Fibroblast of skin of right quadriceps (primary cell): ENCODE measurements at places on chromosomes 4 and X.
A peak's percentile ranks its signal among the peaks of the same experiment; 100 is the strongest.

GRCh38 chr4:182825003-182825402, 92.2 kb downstream of the DCTD start:
- DNase-seq: no peak

GRCh38 chr4:2068198-2068470, 9.0 kb downstream of the NAT8L start:
- no peak for DNase-seq

DNA sequence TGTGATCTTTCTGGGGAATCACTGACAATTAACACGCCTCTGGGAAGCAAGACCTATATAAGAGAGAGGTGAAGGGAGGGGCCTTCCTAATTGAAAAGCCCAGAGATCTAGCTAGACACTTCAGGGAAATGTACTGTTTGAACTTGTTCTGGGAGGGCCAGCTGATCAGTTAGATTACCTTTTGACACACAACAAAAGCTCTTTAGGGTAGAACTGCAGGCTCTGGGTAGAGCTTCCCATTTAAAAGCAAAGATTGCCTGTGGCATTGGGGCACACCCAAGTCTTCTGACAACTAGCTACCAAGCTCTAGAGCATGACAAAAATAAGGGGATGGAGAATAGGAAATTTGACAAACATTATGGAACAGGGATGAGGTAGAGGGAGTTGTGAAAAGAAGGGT, 26.3 kb downstream of the AREG start:
- no peak for DNase-seq

GRCh38 chrX:12118134-12118533, 20.1 kb upstream of the FRMPD4 start:
- peak; percentile 3 for DNase-seq

- peak; percentile 28 for DNase-seq
These were observed 40.5 kb upstream of the OGT start for GRCh38 chrX:71492231-71493065.

DNA sequence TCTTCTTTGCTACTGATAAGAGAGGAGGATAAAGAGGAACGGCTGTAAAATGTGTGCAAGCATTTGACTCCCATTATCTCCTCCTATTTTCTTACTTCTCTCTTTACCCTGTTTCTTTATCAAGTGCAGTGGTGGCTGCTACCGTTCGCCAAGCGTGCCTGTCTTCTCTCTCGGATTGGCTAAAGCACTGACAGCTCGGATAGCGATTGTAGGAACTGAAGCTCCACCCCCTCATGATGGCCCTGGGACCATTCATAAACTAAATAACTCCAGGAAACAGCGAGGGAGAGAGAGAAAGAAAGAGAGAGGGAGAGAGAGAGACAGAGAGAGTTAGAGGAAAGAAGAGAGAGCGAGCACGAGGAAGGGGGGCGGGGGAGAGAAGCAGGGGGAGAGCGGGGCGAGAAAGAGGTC, 305 bp upstream of the MAB21L2 start:
- peak; percentile 72 for DNase-seq

GRCh38 chr4:185463541-185463940, 8.0 kb downstream of the CCDC110 start:
- DNase-seq: no peak

- DNase-seq: no peak
These were observed 219.4 kb upstream of the ZC4H2 start for GRCh38 chrX:65195621-65196020.

- peak; percentile 39 for DNase-seq
These were observed 183.1 kb upstream of the MXRA5 start for GRCh38 chrX:3529466-3530010.

DNA sequence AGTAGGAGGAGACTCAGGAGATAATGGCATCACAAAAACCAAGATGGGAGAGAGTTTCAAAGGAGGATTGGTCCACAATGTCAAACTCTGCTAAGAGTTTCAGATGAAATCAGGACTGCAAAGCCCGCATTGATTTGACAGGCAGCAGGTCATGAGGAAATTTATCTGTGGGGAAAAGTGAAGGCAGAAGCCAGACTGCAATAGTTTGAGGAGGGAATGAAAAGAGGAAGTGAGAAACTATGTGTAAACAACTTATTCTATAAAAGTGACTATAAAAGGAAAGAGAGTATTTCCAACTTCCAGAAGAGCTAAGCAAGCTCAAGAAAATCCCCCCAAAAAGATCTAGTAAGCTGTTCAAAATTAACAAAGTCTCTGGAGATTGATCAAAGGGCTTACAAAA, 66.3 kb upstream of the DGKK start:
- no peak for DNase-seq

GRCh38 chr4:76458825-76459224, 23.8 kb downstream of the SHROOM3 start:
- DNase-seq: peak; percentile 33

GRCh38 chr4:113953888-113954287, 25.6 kb downstream of the ARSJ start:
- DNase-seq: no peak

- DNase-seq: no peak
These were observed 12.4 kb upstream of the NKX1-1 start for GRCh38 chr4:1418494-1419285.

- DNase-seq: no peak
These were observed 147.0 kb downstream of the AFAP1 start for GRCh38 chr4:7792616-7793015.

DNA sequence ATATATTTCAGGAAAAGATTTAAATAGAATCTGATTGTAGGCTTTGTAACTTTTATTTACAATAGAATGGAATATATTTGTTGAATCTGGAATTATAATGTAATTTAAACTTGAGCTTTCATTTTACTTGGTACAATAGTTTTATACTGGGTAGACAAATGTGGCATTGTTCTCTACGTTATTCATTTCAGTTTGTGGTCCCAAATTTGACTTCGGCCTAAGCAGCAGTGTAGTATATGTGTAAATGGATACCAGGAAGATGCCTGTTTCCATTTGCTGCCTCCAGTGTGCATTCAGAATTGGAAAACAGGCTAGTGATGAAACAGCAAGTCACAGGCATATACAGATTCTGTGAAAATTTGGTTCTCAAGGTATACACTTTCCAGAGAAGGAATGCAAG, 77.8 kb downstream of the CLDN22 start:
- DNase-seq: no peak

- DNase-seq: peak; percentile 78
These were observed 118.0 kb upstream of the EDNRA start for GRCh38 chr4:147362938-147363337.

DNA sequence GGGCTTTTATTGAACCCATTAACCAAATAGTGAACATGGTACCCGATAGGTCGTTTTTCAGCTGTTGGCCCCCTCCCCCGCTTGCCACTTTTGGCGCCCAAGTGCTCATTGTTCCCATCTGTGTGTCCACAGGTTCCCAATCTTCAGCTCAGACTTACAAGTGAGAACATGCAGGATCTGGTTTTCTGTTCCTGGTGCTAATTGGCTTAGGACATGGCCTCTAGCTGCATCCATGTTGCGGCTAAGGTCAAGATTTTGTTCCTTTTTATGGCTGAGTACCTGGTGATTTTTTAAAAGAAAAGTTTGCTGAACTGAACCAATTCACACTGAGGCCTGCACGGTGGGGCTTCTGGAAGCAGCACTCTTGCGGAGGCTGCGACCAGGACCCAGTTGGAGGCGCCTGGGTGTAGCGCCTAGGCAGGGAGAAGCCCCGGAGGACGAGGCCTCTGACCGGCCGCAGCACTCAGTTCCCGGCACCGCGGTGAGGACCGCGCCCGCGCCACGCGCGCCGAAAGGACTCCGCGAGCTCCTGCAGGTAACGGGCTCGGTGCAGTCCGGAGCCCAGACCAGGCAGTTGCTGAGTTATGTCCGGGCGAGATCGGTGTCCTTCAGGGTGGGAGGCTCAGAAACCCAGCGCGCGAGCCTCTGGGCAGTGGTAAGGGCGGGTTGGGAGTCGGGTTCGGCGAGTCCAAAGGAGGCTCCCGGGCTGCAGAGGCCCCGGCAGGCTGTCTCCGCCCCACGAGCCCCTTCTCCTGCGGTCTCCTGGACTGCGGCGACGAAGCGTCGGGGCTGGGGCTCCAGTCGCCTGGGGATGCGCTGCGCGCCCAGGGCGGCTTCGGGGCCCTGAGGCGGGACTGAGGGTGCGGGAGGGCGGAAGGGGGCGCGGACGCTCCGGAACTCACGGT, 15.8 kb upstream of the SLC25A4 start:
- no peak for DNase-seq

- DNase-seq: no peak
These were observed 384.0 kb downstream of the TMA16 start for GRCh38 chr4:163878336-163879121.

- DNase-seq: peak; percentile 81
These were observed 95.6 kb downstream of the AFAP1 start for GRCh38 chr4:7843831-7844593.

DNA sequence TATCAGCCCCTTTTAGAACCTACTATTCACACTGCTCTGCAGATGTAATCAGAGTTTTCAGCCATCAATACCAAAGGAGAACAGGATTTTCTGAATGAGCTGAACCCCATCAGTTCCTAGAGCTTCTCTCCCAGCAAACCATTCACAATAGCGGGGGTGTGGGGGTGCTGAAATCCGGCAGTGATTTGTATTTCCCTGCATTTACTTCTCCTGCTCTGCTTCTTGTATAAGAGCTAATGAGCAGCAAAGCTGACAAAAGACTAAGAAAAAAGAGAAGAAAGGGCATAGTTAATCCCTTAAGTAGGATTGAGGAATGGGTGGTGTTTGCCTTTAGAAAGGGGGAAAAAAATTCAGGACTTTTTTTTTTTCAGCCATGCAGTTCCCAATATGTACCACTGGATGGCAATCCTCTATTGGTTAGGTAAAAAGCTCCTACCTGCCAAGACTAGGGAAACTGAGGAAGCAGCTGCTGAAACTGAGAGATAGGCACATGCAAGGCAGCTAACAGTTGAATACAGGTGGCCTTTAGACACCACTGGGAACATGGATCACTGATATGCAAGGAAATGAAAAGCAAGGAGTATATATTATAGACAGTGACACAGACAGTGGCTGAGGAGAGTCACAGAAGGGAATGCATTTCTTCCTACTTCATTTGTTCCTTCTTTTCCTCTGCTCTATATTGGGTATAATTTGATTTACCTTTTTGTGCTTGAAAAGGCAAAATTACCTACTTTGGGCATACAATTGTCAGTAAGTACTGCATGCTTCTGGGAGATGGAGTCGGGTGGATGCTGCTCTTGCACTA, 217.9 kb downstream of the HS6ST2 start:
- DNase-seq: no peak

GRCh38 chrX:23784470-23785331, 1.7 kb downstream of the SAT1 start:
- DNase-seq: peak; percentile 80

- DNase-seq: no peak
These were observed 102.9 kb downstream of the TEX13A start for GRCh38 chrX:105117621-105118020.

DNA sequence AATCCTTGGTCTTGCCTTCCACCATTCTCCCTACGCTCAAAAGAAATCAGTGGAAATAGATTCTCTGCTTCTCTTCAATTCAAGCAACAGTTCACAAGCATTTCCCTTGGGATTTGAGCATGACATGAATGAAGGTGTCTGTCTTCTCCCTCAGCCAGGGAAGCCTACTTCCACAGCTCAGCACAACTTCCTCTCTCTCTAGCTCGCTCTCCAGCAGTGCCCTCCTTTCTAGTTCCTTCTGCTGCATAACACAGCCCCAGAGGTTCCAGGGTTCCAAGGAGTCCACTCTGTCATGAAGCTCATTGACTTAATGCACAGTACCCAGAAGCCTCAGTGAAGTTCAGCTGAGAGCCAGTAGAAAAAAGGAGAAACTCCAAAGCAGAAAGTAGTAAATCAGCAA, 81.3 kb downstream of the PLS3 start:
- peak; percentile 0 for DNase-seq

DNA sequence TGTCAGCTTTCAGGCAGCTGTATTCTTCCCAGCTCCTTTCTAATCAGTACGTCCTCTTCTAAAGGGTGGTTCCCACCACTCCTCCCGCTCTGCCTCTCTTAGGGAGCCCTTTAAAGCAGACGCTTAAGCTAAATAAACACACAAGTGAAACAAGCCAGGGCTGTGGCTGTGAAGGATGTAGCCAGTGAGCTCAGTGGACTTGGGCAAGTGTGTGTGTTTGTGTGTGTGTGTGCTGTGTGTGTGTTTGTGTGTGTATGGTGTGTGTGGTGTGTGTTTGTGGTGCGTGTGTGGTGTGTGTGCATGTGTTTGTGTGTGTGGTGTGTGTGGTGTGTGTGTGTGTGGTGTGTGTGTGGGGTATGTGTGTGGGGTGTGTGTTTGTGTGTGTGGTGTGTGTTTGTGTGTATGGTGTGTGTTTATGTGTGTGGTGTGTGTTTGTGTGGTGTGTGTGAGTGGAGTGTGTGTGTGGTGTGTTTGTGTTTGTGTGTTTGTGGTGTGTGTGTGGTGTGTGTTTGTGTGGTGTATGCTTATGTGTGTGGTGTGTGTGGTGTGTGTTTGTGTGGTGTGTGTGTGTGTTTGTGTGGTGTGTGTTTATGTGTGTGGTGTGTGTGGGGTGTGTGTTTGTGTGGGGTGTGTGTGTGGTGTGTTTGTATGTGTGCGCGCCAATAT, 283.3 kb downstream of the PTTG2 start:
- DNase-seq: no peak

DNA sequence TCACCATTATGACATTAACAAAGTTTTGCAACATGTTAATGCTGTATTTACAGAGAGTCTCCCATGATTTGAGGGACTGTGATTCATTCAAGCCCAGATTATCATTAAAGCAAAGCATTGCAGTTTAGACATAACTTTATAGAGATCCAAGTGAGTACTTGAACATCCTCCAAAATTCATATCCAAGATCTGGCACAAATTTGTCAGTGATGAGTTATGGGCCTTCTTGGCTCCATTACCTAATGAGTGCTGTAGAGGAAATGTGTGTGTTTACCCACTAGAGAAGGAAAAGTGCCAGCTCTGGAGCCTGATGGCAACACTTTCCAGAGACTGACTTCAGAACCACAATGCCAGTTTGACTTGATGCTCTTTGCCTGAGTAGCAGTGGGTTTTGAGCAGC, 432.3 kb downstream of the GALNTL6 start:
- DNase-seq: peak; percentile 7

DNA sequence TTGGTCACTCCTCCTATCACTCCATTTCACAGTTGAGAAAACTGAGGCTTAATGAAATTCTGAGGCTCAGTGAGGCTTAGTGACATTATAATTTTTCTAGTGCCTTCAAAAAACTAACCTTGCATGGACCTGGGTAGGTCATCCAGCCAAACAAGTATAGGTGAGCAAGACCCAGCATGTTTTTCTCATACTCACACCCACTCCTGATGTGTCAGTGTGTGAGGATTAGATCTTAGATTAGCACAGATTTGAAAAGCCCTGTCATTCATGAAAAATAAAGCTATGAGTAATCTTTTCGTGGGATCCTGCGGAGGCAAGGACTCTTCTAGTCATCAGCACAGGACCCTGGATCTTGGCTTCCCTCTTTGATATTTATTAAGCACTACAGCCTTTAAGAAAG, 146.7 kb downstream of the CHIC2 start:
- DNase-seq: no peak

- DNase-seq: no peak
These were observed 519.9 kb upstream of the MAGEB18 start for GRCh38 chrX:25618248-25618647.

- DNase-seq: no peak
These were observed 3.4 kb downstream of the GABRA2 start for GRCh38 chr4:46386570-46386969.
